Neuronal stem cell (in vitro differentiated cells): ENCODE measurements at places on chromosomes 5 and 9.

GRCh38 chr9:92735636-92736562, 28.7 kb downstream of the BICD2 start:
- DNase-seq = no peak

GRCh38 chr9:37956423-37956820, 52.5 kb upstream of the SLC25A51 start:
- DNase-seq = no peak

DNA sequence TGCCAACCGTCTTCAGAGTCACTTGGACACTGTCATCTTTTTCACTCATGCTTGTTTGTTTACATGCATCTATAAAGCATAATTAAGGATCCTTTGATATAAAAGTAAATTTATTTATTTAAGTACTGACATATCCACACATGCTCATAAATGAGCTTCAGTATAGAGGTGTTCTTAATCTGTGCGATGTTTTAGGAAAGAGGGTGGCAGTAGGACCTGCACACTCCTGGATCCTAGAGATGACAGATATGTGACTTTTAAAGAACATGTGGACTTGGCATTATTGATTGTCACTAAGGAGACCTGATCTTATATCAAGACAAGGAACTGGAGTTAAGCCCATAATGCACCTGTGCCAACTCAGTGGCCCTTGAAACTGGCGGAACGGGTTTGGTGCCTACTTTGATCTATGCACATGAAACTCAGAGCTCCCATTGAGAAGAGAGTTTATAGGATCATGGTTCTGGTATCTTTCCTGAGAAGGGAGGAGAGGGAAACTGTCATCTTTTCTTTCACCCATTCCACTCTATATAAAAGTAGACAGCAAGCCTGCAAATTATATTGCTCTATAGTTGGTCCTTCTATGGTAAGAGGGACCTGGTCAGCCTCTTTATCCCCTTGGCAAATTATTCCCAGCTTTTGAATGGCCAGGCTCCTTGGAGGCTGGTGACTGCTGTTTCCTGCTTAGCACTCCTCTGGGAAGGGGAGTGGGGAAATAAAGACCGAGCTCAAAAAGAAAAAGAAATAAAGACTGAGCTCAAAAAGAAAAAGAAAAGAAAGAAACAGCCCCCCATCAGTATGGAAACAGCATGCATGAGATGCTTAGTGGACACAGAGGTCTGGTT, 57.8 kb upstream of the LIFR start:
- DNase-seq = no peak

DNA sequence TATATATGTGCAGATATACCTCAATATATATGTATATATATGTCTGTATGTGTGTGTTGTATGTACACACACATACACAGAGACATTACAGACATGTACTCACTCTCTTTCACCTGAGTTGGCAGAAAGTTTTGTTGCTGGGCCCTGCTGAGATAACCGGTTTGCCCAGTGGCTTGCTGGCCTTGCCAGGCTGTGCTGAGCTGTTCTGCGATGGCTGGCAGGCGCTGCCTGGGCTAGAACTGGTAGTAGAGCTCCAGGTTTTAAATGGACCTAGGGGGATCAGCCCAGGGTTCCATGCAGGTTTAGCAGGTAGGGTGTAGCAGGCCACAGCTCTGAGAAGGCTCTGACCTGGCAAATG, 394.3 kb downstream of the GADD45G start:
- DNase-seq = no peak

GRCh38 chr5:178304761-178305645, 72.4 kb upstream of the PHYKPL start:
- DNase-seq = no peak

- no peak for DNase-seq
These were observed 82.4 kb downstream of the ZNF618 start for GRCh38 chr9:113958556-113958955.

- DNase-seq = no peak
These were observed 3.2 kb upstream of the ANXA1 start for GRCh38 chr9:73148447-73148937.

- no peak for DNase-seq
These were observed 55.3 kb upstream of the MTAP start for GRCh38 chr9:21747175-21747574.

DNA sequence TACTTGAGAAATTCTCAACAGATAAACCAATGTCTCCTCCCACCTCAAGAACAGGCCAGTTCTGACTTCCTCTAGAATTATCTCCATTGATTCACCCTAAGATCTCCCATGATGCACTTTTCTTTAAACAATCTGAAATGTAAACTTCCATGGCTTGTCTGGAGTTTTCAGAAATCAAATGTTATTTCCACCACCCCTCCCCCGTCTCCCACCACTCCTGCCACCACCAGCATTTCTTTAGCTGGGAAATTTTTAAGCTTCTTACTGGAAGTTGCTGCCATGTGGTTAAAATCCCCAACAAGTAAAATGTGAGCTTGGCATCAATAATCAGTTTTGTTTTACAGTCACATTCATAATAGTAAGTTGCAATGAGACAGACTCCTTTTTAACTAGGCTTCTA, 32.8 kb upstream of the BASP1 start:
- DNase-seq = no peak

- DNase-seq = no peak
These were observed 4.7 kb upstream of the TMEM210 start for GRCh38 chr9:137176302-137177182.

DNA sequence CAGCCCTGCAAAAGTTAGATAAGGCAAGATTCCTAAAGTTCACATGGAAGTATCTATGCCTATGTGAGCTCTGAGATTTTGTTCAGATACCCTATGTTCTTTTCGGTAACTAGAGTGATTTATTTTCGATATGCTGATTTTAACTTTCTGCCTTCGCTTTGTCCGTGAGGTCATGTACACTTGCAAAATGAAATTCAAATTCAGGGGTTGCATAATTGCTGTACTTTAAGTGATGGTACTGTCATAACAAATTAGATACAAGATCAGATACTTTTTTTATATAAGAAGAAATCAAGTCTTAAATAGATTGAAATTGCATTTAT, 350 bp upstream of the ECPAS start:
- DNase-seq = no peak

GRCh38 chr9:133998915-133999595, 6.9 kb upstream of the VAV2 start:
- no peak for DNase-seq

DNA sequence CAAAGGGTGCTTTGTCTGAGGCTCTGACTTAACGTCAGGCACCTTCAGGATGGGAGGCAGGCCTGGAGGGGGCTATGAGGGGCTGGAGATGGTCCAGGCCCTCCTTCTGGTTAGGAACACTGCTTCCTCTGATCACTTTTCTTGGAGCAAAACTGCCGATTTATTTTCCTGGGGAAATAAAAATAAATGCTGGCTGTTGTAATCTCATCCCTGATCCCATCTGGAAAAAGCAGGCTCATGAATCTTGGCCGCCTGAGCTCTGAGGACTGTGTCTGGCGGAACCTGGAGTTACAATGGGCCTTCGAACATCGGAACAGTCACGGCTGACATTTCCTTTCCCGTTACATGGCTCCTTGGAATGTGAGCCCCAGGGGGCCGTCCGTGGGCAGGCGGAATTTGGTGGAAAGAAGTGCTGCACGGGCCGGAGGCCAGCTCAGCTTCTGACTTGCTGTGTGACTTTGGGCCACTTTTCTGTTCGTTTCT, 157.8 kb downstream of the RGS3 start:
- DNase-seq = no peak

- no peak for DNase-seq
These were observed 181.8 kb downstream of the ZDHHC21 start for GRCh38 chr9:14511452-14511851.

DNA sequence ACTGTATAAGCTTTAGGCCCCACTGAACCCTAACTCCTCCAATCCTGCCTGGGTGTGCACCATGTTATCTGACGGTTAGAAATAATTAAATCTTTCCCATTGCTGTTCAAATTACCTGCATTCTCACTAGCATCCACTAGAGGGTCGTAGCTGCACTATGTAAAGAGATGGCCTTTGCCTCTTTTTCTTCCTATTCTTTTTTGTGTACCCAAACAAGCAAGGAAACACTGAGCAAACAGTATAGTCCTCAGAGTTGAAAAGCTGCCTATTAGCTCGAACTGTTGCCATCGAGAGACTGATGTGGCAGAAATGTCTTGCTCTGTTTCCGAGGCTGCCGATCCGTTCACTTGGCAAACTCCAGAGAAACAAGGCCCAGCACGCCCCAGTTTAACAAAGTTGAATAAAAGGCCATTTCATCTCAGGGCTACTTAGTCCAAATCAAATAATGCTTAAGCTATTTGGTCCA, 163.8 kb upstream of the TRPM3 start:
- DNase-seq = peak; percentile 75

DNA sequence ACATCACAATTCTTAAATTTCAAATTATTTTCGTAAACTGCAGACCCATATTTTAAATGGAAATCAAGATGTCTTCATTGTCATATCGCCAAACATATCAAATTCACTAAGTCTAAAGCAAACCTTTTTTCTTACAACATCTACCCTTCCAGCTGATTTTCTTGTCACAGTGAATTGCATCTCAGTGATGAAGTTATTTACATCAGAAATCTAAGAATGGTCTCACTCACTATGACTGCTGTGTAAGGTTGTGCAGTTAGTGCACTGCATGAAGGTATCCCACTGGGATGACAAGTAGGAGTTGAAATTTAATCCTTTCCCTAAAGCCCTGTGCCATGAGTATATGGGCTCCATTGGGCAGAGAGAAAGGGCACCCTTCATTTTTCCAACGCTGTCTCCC, 399.4 kb upstream of the ITGA1 start:
- DNase-seq = no peak

DNA sequence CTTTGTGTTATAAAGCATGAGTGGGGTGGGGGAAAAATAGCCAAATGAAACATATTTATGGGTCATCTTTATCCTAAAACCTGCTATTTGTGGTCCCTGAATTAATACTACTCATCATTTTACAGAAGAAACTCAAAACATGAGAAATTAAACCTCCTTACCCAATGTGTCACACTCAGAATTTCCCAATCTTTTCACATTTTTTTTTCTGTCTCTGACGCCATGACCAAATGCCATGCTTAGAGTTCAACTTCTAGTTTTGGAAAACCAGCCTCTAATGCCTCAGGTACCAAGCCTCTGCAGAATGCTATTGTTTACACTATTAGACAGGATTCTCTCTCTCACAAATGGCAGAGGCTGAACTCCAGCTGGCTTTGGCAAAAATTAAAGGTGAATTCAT, 505.5 kb upstream of the WWC1 start:
- no peak for DNase-seq

GRCh38 chr5:84118551-84118950, 266.1 kb downstream of the EDIL3 start:
- no peak for DNase-seq

- no peak for DNase-seq
These were observed 105.3 kb upstream of the FCN2 start for GRCh38 chr9:134775081-134775951.

DNA sequence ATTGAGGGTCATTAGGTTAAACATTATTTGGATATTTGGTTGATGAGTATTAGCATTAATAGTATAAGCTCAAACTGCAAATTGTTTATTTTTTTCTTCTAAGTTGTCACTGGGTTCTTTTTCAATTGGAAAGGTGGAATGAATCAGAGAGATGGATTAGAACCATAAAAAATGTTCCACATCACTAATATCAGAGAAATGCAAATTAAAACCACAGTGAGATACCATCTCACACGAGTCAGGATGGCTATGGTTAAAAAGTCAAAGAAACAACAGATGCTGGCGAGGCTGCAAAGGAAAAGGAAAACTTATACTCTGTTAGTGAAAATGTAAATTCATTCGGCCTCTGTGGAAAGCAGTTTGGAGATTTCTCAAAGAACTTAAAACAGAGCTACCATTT, 122.8 kb downstream of the CCDC192 start:
- DNase-seq = no peak

GRCh38 chr9:125652759-125653158, 54.2 kb downstream of the MAPKAP1 start:
- DNase-seq = no peak

- DNase-seq = no peak
These were observed 31.8 kb upstream of the FRRS1L start for GRCh38 chr9:109198736-109199382.

GRCh38 chr5:61744690-61745619, 412.9 kb downstream of the ZSWIM6 start:
- no peak for DNase-seq

DNA sequence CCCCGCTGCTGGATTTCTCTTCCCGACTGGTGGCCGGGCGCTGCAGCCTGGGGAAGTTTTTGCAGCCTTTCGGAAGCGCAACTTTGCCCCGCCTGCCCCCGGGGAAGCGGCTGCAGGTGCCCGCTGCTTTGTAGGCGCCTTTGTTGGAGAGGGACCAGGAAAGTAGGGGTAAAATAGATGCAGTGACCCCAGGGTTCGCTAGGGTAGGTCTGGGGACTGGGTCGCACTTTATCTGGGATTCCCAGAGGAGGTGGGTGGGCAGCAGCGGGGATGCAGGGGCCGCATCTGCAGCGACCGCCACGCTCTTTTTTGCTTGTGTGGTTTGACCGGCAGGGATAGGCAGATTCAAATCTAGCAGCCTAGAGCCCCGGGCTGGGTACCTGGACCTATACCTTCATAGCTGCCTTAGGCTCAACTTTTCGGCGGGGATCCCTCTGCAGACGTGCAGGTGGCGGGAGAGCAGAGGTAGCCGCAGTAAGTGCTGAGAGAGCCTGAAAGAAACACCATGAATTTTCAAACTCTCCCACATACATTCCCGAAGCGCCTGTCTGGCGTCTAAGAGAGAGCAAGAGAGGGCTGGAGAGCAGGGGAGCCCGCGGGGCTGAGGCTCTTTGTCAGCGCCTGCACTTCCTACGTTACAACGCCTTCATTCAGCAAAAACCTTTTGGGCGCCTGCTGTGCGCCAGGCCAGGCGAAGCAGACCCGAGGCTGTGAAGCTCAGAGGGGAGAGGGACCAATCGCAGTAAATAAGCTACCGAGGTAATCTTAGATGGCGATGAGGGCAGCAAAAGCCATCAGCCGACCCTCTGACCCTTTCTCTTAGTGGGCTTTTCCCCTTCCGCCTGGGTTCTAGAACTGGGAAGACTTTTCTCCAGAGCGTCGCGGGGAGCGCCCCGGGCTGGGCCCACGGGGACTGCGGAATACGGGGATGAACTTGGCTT, 642 bp downstream of the SV2C start:
- DNase-seq = peak; percentile 46

- DNase-seq = no peak
These were observed 166.0 kb downstream of the OLFM1 start for GRCh38 chr9:135253305-135254004.

- DNase-seq = no peak
These were observed 146.8 kb upstream of the DAPK1 start for GRCh38 chr9:87350915-87351314.

- peak; percentile 75 for DNase-seq
These were observed 13.8 kb downstream of the EXOSC2 start for GRCh38 chr9:130707225-130707976.

DNA sequence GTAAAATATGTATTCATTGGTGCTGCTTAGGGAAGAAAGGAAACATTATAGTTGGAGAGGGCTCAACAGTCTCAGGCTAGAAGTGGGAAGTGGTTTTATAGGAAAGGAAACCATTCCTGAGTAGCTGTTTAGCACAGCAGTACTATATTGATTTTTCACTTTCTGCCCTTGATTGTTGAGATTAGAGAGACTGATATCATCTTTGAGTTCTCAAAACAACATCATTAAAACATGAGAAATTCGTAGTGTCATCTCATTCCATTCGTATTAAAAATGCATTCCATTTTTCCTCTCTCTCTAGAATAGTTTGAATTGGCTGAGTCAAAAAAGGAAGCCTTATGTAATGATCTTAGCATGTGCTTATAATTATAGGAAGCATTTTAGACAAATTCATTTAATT, 14.1 kb downstream of the POLR3G start:
- DNase-seq = no peak

GRCh38 chr9:93658184-93658925, 82.0 kb downstream of the PHF2 start:
- DNase-seq = no peak

- DNase-seq = no peak
These were observed 9.2 kb upstream of the LCN15 start for GRCh38 chr9:136773386-136774044.
